ENCODE measurements at places on chromosomes 5 and 9. TPM values are rescaled to one million over a fixed set of nuclear protein-coding genes. Genes with fewer than 3 reads are reported as not detected.

IL5 gene
- total RNA-seq = not detected

CCL21 gene
- not detected for total RNA-seq

FAM221B gene
- not detected for total RNA-seq

IRX4 gene
- total RNA-seq = not detected

ITK gene
- total RNA-seq = not detected

ADAMTSL1 gene
- 93.5 TPM for total RNA-seq

SAPCD2 gene
- 1.5 TPM for total RNA-seq

CCL27 gene
- 0.15 TPM for total RNA-seq

NPM1 gene
- total RNA-seq = 1,888 TPM

LECT2 gene
- total RNA-seq = not detected

DMRT3 gene
- total RNA-seq = not detected

PRRX2 gene
- total RNA-seq = 50.0 TPM

MLANA gene
- total RNA-seq = not detected

TRMO gene
- total RNA-seq = 15.9 TPM

THBS4 gene
- 11.9 TPM for total RNA-seq

BARHL1 gene
- total RNA-seq = not detected

XPA gene
- total RNA-seq = 5.8 TPM

PCDHB8 gene
- total RNA-seq = not detected

LARP1 gene
- total RNA-seq = 83.7 TPM

TICAM2 gene
- 11.8 TPM for total RNA-seq

PCDHA2 gene
- 0.17 TPM for total RNA-seq

MEIKIN gene
- not detected for total RNA-seq

RLN2 gene
- not detected for total RNA-seq

FYB1 gene
- total RNA-seq = under 0.01 TPM

PCDHGB7 gene
- 16.4 TPM for total RNA-seq

OR13J1 gene
- total RNA-seq = not detected

AQP7 gene
- 0.99 TPM for total RNA-seq

DDX4 gene
- total RNA-seq = not detected

ANKRD18B gene
- total RNA-seq = 0.87 TPM

EDIL3 gene
- 40.4 TPM for total RNA-seq

GFI1B gene
- total RNA-seq = not detected

SYK gene
- total RNA-seq = not detected

All from smooth muscle cell of trachea (primary cell).